ENCODE measurements at places on chromosomes 2 and 18.

GRCh38 chr18:23733895-23734294, 44.6 kb downstream of the LAMA3 start:
- DNase-seq, result no peak

DNA sequence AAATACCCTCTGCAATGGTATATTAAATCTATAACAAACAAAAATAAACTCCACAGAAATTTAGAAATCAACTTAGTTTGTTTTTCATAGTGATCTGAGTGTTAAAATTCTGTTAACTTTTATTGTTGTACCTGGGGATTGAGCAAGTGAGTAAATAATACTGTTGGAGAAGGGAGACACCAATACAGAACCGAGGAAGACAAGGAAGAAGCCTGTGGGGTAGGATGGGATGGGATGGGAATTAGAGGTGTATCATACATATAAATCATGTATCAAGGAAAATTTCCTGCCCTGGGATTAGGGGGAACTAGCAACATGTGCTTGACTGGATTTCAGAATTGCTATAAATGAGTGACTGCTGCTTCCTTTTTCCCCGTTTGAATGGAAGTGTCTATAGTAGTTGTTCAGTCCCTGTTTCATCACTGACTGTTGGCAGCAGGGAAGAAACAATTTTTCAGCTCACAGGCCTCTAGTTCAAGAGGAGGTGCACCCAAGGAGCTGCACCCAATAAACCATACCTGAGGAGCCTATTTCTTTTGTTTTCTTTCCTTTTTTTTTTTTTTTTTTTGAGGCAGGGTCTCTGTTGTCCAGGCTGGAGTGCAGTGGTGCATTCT, 53.1 kb downstream of the SP110 start:
- DNase-seq, result no peak

DNA sequence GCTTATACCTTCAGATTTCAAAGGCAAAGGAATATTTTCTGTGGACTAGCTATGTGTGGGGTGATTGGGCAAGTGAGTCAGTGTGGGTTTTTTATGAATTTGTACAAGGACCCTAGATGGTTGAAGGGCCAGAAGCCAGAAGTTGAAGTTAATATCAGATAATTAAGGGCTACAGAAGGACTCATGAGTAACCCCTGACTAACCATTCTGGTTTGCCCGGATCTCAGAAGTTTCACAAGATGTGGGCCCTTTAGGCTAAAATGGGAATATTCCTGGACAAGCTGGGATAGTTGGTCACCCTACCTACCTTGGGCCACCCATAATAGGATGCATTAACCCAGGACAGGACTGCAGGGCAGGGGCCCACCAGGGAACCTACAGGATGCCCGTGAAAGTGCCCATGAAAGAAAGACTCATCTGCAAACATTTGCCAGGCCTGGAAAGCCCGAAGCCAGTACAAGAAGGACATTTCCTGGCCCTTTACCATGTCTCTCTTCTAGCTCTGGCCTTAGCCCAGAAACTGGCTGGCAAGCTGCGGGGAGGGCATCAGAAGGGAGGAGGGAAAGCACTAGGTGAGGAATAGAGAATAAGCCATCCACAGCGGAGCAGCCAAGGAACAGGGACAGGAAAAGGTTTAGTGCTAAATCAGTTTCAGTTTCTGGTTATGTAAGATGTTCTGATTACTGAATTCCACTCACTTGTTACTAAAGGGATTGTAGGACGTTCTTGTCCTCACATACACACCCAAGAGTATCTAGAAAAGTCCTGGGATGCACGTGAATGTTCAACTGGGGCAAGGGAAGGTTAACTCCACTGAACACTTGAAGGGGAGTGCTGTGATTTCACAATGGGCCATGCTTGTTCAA, 33.6 kb downstream of the GCG start:
- no peak for DNase-seq

DNA sequence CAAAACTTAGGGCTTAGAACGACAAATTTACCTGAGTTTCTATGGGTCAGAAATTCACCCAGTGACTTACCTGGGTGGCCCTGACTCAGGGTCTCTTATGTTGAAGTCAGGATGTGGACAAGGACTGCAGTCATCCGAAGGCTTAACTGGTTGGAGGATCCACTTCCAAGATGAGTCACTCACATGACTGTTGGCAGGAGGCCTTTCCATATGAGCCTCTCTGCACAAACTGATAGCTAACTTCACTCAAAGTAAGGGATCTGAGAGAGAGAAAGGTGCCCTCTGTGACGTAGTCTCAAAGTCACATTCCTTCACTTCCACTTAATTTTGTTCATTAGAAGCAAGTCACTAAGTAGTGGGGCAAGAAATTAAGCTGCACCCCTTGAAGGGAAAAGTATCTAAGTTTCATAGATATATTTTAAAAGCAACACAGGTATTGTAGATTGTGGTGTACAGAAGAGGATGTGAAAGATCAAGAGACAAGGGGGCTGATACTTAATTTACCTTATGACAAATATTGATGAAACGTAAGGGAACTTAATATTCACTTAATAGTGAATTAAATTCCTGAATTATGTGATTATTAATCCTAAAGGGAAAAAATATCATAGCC, 48.4 kb downstream of the TANK start:
- no peak for DNase-seq

GRCh38 chr2:105510761-105511528, 112.1 kb upstream of the FHL2 start:
- DNase-seq, result no peak

DNA sequence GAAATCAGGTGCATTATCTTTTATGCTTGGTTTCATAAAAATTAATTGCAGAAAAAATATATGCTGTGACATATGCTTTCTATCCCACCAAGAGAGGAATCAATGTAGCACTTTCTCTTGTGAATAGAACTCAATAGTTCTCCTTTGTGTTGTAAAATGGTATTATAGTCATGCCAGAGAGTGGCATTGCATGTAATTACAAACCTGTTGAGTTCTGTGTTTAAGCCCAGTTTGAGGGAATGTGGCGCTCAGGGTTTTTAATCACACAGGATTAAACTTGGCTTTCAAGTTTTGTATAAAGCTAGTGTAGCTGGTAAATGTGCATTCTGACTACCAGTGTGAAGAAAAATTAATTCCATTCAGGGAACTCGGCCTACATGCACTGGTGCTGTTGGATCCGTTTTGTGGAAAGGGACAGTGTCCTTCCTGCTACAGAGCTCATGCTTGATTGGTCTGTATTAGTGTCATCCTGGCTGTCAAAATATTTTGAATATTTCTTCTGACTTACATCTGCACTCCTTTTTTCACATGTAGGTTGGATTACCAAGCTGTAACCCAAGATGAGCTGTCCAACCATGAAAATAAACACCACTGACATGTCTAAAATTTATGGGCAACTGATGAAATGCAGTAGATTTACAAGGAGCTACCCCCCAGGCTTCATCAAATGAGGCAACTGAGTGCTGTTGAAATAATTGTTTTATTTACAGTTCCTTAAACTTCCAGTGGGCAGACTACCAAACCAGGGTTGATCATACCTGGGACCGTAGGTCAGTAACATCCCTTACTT, 80.3 kb downstream of the SLC4A3 start:
- DNase-seq, result no peak

- DNase-seq, result no peak
These were observed 113.6 kb downstream of the METTL8 start for GRCh38 chr2:171320208-171320621.

DNA sequence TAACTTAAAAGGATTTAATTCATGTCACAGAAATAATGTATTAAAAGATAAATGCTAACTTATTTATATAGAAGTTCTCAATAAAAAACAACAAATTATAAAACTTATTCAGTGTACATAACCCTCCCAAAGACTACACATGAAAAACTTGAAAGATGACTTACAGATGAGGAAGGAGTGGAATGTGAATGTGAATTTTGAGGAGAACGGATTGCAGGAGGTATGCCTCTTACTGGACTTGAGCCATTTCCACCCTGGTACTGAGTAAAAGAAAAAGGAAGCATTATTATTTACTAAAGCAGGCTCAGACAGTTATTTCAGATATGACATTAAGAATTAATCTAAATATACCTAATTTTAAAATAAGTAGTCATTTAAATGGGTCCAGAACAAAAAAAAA, 104.4 kb downstream of the TLK1 start:
- no peak for DNase-seq

DNA sequence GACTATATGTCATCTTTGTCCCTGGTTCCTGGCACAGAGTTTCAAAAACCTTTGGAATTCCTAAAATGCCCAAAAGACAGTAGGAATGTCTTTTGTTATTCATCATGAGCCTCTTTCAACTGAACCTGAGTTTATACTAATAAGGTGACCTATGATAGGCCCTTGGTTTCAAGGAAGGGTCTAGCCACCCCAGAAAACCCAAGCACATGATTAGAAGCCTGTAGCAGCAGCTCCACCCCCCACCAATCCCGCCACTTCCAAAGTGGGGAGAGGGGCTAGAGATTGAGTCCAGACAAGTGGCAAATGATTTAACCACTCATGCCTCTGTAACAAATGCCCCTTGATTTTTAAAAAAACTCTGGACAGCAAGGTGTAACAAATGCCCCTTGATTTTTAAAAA, 56.8 kb downstream of the ADD2 start:
- DNase-seq, result no peak

DNA sequence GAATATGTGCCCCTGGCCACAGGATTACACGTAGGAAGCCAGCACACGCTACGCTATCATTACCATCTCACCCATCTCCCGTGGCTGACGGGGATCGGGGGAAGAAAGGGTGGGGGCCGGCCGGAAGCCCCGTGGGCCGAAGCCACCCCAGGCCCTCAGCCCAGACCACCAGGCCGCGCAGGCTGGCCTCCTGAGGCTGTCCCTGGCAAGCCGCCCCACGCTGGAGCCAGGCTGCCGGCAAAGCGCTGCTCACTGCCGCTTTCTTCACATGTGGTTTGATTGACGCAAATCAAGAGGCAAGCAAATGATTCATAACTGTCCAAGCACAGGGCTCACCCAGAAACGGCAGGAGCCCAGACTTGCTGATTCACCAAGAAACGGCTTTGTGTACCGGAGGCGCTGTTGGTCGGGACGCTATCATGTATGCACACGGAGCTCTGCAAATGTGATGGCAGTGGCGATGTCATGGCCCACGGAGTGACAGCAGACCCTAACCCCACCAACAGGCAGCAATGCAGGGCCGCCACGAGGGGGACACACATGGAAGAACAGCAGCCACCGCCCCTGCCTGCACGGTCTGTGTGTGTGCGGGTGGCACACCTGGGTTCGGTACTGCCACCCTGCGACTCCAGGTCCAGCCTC, 125.7 kb downstream of the HDAC4 start:
- no peak for DNase-seq

DNA sequence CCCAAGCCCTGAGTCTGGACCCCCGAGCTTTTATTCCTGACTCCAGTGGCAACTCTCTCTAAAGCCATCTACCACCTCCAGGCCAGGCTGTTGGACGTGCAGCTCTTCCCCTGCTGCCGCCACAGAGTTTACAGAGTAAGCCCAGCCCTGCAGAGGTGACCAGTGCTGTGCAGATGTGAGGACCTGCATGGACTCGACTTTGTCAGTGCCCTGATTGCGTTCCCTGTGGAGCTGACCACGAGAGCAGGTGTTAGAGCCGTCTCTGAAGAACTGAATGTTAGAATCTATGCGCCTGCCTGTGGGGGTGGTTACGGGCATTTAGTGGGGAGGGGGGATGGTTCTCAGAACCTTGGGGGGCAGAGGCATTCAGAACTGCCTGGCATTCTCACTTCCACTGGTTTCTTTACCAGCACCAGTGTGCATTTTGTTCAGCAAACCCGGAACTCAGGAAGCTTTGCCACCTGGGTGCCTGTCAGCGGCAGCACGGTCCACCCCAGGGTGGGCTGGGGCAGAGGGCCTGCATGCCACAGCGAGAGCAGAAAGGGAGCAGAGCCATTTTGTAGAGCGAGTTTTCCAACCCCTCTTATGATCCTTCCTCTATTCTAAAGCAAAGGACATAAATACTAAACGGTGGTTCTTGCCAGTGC, 137.9 kb downstream of the KLHL29 start:
- DNase-seq, result no peak
